A549 treated with GW870086 at 1 μM for 4 hours (cell line): ENCODE measurements at places on chromosomes 7 and 10. TPM values are rescaled to one million over a fixed set of nuclear protein-coding genes. Genes with fewer than 3 reads are reported as not detected.

The LRRC18 gene
- total RNA-seq = not detected in 5 replicates

The LMOD2 gene
- total RNA-seq = not detected in 5 replicates

The GUSB gene
- 30.3 to 33.0 TPM (median 31.3 TPM) in 5 replicates for total RNA-seq

The CHST3 gene
- 39.3 to 51.6 TPM (median 50.0 TPM) in 5 replicates for total RNA-seq

The GRM8 gene
- not detected in 5 replicates for total RNA-seq

The KIF5B gene
- total RNA-seq = 46.2 to 80.1 TPM (median 69.9 TPM) in 5 replicates

The ECD gene
- total RNA-seq = 25.4 to 30.2 TPM (median 27.6 TPM) in 5 replicates

The ANKRD22 gene
- total RNA-seq = 0.41 to 0.87 TPM (median 0.58 TPM) in 5 replicates

The HHEX gene
- total RNA-seq = 12.0 to 13.9 TPM (median 12.4 TPM) in 5 replicates

The PGAM2 gene
- not detected in 5 replicates for total RNA-seq
